Hippocampal formation (tissue), 2 donors: ENCODE measurements at places on chromosomes 6 and 20.
A peak's percentile ranks its signal among the peaks of the same experiment; 100 is the strongest.

DNA sequence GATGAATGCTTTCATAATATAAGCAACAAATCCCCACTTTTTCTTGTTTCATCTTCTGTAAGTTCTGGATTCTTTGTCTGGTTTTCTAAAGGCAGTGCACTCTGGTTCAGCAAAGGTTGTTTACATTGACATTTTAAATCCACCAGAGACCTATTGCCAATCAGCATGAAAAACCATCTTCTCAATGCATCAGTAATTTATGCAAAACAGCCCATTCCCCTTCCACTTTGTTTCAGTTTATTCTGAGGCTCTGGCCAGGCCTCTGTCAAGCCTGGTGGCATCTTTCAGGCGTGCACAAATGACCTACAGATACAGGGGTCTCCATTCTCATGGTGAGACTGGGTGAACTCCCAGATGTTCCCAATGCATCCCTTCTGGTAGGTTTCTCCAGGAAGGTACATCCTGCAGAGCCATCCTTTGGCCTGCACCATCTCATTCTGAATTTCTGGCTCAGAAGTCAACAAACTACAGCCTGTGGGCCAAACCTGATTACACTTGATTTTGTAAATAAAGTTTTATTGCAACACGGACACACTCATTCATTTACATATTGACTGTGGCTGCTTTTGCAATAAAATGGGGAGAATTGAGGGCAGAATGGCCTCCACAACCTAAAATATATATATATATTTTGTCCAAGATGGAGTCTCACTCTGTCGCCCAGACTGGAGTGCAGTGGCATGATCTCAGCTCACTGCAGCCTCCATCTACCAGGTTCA, 405.4 kb downstream of the PREX1 start:
- no peak for DNase-seq

DNA sequence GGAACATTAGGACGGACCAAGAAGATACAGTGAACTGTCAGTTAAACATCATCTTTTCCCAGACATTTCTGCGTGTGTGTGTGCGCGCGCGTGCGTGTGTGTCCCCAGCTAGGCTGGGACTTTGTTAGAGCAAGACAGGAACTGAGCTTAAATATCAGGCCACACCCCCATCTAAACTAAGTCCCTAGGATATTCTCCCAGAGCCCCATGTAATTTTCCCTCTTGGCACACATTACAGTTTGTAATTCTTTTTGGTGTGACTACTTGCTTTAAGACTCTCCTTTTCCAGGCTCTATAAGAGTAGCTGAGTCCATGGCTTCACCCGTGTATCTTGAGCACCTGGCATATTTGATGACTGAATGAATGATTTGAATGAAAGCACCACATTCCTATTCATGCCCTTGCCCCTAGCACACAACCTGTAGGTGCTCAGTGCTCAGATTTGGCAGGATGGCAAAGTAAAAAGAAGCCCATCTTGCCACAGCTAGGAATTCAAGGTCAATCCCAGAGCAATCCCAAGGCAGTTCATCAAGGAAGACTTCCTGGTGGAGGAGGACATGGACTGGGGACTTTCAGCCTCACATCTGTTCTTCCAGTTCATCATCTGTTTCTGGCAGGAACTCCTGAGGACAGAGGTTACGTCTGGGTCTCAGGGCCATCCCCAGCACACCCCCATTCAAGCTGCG, 69.2 kb downstream of the MRPL14 start:
- DNase-seq = no peak

DNA sequence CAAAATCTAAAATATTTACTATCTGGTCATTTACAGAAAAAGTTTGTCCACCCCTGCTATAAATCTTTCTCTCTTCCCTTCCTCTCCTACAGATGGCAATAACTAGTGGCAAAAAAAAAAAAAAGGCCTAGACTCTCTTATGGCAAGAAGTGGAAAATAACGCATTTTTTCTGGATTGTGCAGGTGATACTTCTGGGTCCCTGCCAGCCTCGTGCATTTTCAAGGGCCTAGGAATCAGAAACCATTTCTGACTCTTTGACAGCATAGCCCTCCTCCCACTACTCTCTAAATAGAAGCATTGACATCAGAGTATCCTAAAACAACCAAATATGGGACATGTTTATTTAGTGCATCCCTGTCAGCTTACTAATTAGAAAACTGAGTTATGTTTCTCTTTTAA, 251.0 kb downstream of the KHDC1L start:
- no peak for DNase-seq

DNA sequence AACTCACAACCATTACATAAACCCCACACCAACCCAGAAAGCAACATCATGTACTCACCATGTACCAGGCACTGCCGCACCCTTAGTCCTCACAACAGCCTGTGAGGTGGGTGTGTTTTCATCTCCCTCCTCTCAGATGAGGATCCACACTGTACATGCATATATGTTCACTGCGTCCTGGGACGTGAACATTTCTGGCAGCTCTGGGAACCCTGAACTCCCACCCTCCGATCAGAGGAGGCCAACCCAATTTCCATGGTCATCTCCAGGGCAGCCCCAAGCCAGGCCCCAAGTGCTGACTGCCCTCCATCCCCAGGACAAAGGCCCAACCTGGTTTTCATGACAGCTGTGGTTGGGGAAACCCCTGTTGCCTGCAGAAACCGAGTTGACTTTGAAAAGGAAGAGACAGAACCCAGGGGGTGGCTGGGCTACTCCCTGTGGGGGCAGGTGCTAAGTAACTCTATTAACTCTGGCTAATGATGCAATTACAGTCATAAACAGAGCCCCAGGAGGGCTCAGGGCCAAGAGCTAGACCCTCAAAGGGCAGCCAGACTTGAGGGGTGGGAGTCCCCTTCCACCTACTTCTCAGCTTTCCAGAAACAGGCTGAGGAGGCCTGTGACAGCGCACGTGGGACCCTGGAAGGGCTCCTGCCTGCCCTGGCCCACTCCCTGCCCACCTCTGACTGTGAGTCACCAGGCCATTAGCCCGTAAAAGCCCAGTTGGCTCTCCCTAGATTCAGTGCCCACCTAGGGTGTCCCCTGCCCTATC, 2.6 kb downstream of the TFEB start:
- peak; percentile 38 for DNase-seq

DNA sequence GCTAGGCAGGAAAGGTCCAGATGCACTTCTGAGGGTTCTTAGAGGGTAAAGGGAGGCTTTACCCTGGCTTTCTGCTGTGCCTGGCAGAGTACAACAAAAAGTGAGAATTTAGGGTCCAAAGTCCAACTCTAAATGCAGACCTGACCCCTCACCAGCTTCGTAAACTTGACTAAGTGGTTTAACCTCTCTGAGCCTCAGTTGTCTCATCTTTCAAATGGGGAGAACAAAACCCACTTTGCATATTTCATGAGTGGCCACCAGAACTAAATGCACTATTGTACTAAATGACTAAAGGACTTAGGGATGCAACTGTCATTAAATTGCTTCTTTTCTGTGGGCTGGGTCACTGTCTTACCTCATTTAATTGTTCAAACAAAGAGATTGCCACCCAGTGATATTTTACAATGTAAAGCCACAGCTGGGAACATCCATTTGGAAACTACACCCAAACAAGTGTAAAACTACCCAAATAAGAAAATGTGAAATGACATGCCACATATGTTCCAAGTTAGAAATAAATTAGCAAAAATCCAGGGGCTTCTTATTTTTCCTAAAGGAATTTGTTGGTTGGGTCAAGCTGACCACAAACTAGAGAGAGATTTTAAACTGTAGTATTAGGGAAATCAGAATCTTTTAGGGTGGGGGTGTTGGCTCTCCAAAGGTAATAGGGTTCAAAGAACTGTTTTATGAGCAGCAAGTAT, 48.3 kb upstream of the RIN2 start:
- DNase-seq = no peak

DNA sequence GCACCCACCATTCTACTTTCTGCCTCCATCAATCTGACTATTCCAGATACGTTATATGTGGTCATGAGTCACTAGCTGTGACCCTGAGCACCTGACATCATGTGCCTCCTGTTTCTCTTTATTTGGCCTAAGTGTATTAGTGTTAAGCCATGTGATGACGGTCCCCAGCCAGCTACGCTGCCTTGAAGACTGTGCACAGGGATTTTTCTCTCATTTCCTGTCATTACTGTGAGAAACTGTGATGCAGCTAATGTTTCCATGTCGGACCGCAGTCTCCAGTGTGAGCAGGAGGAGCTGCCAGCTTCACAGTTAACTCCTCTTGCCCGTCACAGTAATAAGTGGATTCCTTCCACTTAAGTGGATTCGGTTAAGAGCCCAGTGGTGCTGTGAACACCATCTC, 9.9 kb upstream of the SPATS1 start:
- no peak for DNase-seq

GRCh38 chr6:135798751-135799515, 52.6 kb upstream of the PDE7B start:
- no peak for DNase-seq

GRCh38 chr6:34553750-34554149, 2.4 kb downstream of the SPDEF start:
- DNase-seq = no peak

DNA sequence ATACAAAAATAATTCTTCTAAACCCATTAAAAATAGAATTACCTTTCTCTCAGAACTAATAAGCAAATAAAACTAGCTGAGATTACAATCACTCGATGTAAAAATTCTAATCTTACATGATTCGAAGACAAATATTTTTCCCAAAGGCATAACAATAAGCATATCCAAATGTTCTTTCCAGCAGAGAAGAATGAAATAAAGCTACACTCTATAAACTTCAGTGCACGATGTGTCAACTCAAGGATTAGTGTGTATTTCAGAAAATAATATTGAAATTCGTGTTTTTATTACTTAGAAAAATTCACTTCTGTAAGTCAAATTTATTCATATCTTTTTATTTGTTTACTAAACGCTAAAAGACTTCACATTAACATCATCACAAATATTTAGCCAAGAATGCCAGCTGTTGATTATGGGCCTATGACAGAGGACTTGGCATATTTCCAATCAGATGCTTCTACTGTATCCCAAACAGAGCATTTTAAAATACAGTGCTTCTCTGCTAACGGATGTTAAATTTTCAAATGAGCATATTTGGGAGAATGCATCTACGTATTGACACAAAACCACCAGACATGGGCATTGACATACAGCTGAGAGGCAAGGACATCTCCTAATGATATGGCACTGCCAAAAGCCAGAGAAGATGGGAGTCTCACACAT, 54.7 kb upstream of the PDE7B start:
- DNase-seq = no peak

DNA sequence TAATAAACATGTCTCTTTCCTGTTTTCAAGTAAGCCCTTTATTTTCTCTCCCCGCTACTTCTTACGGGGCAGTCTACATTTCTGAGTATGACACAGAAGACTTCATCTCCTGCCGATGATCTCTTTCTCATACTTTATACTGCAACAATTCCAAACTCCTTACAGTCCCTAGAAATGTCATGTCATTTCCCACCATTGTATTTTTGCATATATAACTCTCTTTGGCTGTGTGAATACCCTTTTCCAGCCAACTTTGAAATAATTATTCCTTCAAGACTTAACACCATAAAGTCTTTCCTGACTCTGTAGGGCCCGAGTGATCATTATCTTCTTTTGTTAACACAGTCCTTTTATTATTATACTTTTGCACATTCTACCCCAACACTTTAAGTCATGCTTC, 72.1 kb downstream of the SHPRH start:
- DNase-seq = no peak

DNA sequence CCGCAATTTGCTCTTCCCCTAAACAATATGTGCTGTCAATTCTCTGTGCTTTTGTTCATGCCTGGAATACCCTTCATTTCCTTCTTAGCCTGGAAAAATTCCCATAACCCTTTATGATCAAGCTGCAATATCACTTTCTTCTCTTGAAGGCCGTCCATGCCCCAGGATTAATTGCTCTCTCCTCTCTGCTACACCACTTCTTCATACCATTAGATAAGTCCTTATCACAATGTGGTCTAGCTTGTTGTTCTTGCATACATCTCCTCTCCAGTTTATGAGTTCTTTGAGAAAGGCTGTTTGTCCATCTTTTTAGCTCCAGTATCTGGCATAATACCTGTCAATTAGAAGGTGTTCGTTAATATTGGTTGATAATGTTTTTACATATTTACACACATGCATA, 111.2 kb upstream of the SAMD5 start:
- no peak for DNase-seq

DNA sequence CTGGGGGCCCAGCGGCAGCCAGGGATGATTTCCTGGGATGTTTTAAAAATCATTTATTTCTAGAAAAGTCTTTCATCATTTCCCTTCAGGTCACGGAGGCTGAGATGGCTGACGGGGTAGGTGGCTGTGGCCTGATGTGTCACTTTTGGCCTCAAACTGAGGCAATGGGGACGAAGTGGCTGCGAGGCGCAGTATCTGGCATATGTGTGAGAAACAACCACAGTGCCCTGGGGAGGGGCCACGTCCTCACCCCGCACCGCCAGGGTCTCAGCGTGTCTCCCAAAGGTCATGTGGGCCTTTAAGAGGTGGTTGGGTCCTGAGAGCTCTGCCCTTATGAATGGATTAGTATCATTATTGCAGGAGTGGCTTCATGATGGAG, 120.0 kb downstream of the CEBPB start:
- DNase-seq = no peak

GRCh38 chr6:121608270-121608669, 172.8 kb downstream of the GJA1 start:
- DNase-seq = no peak
